Osteocyte (in vitro differentiated cells): ENCODE measurements at places on chromosomes 12 and 14.

DNA sequence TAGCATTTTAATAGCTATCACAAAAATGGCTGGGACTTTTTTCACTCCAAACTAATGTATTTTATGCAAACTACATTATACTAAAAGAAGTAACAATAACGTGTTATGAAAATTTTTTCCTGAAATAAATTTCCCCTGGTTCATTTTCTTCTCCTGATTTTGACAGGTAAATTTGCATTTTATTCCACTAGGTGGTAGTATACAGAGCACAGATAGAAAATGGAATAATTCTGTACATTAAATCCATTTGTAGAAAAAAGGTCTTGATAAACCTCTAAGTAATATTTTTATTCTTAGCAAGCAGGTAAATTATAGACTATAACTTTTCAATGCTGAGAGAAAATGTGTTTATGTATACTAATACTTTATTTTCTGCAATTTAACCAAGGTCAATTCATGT, 96.5 kb downstream of the BCAT1 start:
- DNase-seq = no peak

GRCh38 chr14:65613131-65613650, 200.7 kb downstream of the FUT8 start:
- no peak for DNase-seq

- DNase-seq = no peak
Measured at GRCh38 chr12:124368421-124369032, 73.6 kb downstream of the RFLNA start.

DNA sequence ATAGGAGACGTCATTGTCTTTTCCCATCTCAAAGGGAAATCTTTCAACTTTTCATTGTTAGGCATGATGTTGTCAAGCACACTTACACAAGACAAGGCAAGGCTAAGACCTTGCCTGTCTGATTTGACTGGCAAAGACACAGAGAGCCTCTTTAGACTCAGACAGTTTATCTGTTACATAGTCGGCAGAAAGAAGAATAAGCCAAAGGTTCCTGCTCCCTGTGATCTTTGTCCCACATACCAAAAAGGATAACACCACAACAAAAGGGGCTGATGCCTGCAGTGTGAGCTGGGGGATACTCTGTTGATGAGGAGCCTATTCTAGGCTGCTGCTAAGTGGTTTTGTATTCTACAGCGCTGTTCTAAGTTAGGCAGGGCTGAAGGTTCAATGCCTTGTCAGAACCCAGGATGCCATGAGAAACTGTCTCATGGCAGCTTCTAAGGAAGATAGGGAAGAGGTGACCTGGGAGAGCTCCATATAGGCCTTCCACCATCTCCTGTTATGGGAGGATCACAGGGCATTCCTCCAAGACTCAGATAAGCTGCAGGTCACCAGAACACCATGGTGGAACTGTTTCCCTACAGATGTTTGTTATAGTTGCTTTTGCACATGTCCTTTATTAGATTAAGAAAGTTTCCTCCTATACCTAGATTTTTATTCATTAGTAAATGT, 12.7 kb downstream of the ERC1 start:
- DNase-seq = no peak

DNA sequence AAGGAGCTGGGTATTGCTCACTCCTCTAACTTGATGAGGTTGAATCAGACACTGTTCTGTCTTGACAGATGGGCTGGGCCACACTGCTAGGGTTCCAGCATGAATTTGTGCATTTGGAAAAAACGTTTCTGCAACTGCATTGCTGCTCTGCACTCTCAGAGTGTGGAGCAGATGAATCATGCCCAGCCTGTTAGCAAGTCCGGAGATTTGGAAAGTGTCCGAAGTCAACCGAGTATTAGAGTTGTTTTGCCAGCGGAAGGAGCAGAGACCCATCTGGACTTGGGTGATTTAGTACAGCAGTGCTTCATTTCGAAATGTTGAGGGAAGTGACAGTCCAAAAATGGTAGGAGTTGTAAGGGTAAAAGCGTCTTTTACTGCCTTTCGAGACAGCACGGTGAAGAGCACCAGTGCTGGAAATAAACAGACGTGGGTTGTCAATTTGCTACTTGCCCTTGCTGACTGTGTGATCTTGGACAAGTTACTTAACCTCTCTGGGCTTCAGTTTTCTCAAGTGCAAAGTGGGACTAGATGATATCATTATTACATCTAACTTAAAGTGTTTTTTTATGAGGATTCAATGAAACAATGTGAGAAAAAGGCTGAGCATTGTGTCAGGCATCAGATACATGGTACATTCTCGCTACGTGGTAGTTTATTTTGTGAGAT, 139.5 kb downstream of the CHST11 start:
- no peak for DNase-seq

DNA sequence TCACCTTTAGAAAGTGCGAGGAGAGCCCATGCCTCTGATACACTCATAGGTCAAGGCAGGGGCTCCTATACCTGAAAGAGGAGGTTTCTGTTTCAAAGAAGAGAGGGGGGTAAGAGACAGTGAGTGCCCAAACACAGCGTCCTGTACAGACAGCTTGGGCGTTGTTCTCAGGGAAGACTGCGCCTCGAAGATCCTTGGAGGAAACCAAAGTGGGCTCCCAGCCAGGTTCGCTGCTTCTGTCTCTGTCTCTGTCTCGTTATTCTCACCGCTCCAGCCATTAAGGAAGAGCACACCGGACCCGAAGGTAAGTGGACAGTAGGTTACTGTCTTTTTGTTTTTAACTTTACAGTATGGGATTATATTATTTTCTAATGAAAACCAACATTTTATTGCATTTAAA, 5.8 kb upstream of the IFI27 start:
- DNase-seq = no peak

GRCh38 chr12:89067421-89068187, 284.7 kb downstream of the DUSP6 start:
- DNase-seq = no peak

DNA sequence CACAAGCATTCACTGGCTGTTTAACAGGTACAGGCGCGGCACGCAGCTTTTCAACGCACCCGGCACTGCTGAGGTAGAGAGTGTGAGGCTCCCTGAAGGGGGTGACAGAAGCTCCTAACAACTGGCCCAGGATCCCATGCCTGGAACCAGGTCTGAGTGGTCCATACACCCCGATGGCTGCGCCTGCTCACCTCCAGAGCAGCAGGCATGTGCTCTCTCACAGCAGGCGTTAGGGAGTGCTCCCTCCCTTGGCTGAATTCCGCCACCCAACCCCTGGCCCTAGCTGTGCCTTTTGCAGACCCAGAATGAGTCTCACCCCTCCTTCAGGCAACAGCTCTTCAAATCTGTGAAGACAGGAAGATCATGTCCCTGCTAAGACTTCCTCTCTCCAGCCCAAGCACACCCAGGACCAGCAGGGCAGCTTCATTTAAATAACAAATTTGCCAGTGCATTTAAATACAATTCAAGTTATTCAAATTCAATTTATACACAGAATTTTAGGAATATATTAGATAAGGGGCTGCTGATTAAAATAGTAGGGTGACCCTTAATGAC, 86.0 kb downstream of the SETD3 start:
- DNase-seq = no peak

GRCh38 chr12:2668816-2669215, 126.0 kb upstream of the FKBP4 start:
- DNase-seq = peak; percentile 65

- DNase-seq = peak; percentile 86
Measured at GRCh38 chr14:106831322-106831720, 1304.9 kb downstream of the TMEM121 start.

DNA sequence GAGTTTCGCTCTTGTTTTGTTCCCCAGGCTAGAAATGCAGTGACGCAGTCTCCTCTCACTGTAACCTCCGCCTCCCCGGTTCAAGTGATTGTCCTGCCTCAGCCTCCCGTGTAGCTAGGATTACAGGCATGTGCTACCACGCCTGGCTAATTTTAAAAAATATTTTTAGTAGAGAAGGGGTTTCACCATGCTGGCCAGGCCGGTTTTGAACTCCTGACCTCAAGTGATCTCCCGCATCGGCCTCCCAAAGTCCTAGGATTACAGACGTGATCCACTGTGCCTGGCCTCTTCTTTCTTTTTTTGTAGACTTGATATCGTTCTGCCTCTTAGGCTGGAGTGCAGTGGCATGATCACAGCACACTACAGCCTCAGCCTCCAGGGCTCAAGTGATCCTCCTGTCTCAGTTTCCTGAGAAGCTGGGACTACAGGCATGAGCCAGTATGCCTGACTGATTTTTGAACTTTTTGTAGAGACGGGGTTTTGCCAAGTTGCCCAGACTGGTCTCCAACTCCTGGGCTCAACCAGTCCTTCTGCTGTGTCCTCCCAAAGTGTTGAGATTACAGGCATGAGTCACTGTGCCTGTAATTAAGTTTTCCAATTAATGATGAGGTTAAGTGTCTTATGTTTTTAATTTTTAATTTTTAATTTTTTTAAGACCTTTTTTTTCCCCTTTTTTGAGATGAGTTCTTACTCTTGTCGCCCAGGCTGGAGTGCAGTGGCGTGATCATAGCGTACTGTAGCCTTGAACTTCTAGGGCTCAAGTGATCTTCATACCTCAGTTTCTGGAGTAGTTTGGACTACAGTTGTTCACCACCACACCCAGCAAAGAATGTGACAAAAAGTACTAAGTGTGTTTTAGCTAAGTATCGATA, 10.2 kb downstream of the RCOR1 start:
- DNase-seq = no peak

GRCh38 chr12:55736780-55737580, 5.9 kb upstream of the GDF11 start:
- DNase-seq = no peak
